ENCODE measurements at places on chromosomes 11 and 22. TPM values are rescaled to one million over a fixed set of nuclear protein-coding genes. Genes with fewer than 3 reads are reported as not detected.

TMEM41B gene
- total RNA-seq = 59.1 TPM

FREY1 gene
- 0.83 TPM for total RNA-seq

BARX2 gene
- not detected for total RNA-seq

DEFB131B gene
- not detected for total RNA-seq

OR8D1 gene
- not detected for total RNA-seq

OR2D2 gene
- total RNA-seq = 0.33 TPM

GLB1L2 gene
- under 0.01 TPM for total RNA-seq

SMC1B gene
- not detected for total RNA-seq

PSMC3 gene
- 107 TPM for total RNA-seq

UBQLNL gene
- total RNA-seq = under 0.01 TPM

TAF6L gene
- total RNA-seq = 16.7 TPM

SLC5A12 gene
- total RNA-seq = not detected

CCDC85B gene
- 118 TPM for total RNA-seq

CNGA4 gene
- total RNA-seq = 0.17 TPM

GAL gene
- total RNA-seq = 5.4 TPM

CHADL gene
- total RNA-seq = 3.1 TPM

TBX1 gene
- not detected for total RNA-seq

ZC3H7B gene
- 39.3 TPM for total RNA-seq

PHETA2 gene
- total RNA-seq = 20.0 TPM

OR51E2 gene
- total RNA-seq = not detected

ACRV1 gene
- 0.26 TPM for total RNA-seq

KIF18A gene
- 4.9 TPM for total RNA-seq

ROM1 gene
- 9.9 TPM for total RNA-seq

TRPM5 gene
- not detected for total RNA-seq

MYOD1 gene
- total RNA-seq = not detected
